ENCODE measurements at places on chromosomes 1 and 21.

DNA sequence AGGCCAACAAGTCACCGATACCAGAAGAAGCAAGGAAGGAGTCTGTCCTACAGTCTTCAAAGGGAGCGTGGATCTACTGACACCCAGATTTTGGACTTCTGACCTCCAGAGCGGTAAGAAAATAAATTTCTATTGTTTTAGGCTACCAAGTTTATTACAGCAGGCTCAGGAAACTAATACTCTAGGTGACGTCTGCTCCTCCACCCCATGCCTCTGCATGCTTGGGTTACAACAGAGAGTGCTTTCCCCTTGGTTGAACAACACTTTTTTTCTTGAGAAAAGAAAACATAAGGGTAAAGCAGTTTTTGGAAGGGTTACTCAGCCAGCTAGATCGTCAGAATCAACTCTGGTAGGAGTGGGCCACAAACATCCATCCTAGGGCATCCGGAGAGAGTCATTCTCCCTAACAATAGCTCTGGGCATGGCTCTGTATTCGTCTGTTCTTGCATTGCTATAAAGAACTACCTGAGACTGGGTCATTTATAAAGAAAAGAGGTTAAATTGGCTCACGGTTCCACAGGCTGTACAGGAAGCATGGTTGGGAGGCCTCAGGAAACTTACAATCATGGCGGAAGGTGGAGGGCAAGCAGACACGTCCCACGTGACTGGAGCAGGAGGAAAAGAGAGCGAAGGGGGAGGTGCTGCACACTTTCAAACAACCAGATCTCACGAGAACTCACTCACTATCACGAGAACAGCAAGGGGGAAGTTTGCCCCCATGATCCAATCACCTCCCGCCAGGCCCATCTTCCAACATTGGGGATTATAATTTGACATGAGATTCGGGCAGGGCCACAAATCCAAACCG is 22.2 kb upstream of the DNAJC11 start:
- no peak for DNase-seq

DNA sequence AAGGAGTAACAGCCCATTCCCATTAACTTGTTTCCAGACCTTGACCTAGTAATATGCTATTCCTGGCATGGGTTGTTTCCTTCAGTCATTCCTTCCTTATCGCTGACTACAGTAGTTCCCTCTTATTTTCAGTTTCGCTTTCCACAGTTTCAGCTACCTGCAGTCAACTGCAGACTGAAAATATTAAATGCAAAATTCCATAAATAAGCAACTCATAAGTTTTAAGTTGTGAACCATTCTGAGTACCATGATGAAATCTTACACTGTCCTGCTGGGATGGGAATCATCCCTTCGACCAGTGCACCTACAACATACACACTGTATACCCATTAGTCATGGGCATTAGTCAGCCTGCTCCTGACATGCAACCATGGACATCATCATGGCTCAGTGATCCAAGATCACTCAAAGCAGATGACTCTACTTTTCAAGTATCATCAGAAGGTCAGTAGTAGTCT is 66.7 kb downstream of the CCDC30 start:
- no peak for DNase-seq

DNA sequence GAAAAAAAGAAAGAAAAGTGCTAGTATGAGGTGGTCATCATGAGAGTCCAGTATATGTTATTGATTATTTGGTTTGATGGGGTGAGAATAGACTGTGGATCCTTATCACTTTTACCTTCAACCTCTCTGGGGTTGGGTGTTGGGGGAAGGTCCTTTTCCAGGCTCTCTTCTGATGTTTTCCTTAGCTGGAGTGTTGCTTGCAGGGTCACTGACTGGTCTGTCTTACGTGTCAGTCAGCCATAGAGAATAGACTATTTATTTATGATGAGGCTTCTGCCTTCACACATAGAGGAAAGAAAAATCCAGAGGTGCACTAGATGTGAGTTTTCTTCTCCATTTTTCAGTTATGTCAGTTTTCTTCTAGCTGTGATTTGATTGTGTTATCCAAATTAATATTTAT is 36.5 kb downstream of the MAP3K21 start:
- no peak for DNase-seq

DNA sequence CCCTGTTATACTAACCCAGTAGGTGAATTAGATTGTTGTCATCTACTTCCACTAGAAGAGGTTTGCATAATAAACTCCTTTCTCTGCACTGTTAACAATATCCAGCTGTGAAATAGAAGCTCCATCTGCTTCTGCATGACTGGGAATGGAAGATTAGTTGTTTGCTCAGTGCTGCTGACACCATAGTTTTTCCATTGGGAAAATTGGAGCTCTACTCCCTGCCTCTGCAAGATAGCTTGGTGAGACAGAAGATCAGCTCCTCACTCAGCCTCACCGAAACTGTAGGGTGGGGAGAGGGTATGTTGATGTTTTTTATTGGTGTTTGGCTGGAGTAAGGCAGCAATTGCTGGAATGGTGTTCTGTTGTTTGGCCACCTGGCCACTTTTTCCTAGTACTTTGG is 331.6 kb upstream of the ADAMTS5 start:
- no peak for DNase-seq

DNA sequence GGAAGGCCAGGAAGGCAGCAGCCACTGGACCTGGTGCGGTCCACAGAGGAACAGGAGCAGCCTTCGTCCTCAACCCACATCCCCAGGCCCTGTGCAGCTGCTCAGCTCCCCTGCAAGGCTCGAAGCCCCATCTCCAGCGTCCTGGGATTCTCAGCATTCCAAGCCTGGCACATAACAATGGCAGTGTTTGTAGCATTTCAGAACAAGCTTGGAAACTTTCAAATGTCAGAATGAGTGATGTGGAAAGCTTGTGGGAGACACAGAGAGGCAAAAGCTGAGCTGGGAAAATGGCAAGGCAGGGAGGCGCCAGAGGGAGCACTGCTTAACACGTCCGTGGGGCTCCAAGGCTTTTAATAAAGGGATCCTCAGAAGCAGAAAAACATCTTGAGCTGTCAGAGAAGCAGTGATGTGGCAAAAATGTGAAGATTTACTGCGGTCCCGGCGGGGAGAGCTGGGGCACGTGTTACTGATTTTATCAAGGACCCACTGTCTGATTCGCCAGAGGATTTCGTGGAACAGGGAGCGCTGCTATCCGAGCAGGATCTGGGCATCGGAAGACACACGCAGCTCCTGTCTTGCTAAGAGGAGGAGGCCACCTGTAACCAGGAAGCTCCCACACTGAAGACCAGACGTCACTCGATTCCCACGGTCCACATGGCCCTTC is 38.1 kb downstream of the TOMM20 start:
- DNase-seq = no peak

DNA sequence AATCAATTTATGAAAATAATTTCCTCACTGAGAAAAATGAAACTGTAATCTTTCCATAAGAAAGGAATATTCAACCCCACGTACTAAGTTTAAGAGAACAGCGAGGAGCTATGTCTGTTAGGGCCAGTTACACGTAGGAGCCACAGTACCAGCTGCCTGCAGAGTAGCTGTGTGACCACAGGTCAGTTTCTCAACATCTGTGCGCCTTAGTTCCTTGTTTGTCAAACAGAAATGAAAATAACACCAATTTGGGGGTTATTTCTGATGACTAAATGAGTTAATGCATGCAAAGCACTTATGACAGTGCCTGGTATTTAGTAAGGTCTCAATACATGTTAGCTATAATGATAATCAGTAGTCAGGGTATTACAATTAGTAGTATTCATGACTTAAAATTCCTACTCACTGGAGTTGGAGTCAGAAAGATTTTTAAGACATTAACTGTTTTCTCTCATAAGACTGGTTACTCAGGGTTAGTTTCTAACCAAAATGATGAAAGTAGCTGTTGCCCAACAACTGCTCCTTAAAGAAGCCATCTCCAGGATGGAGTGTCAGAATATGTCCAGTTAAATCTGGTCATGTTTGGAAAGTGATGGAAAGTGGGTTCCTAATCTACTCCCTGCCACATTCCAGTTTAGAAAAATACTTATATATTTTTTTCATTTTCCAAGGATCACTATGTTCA is 85.8 kb upstream of the ZNF648 start:
- DNase-seq = no peak

DNA sequence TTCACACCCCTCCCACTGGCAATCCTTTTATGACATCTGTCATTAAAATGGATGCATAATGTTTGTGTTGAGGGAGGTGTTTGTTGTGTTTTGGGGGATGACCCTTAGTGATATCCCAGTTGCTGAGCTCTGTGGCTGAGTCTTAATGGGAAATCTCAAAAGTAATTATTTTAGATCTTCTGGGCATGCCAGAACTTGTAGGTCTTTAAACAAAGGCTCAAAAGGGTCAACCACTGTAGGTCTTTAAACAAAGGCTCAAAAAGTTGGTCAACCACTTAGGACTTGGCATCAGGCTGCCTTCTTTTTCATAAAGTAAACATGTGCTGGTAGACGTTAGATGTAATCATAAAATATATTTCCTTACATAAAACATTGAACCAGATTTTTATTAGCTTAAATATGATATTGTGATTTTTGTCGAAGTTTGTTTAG is 78.0 kb downstream of the CDC14A start:
- no peak for DNase-seq

GRCh38 chr1:81233591-81233990 is 567.1 kb upstream of the ADGRL2 start:
- no peak for DNase-seq

DNA sequence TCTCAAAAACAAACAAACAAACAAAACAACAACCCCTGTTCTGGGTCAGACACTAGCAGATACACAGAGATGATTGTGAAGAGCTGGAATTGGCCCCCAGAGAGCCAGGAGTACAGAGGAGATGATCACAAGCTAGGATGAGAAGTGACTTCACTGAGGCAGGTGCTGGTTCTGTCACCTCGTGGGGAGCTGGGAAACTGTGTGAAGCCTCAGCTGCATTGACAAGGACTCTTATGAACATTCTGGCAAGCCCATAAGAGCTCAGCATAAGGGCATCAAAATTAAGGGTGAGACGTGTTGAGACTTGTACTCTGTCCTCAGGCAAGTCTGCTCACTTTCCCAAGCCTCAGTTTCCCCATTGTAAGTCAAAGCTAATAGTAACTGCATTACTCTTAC is 14.7 kb upstream of the PTP4A2 start:
- no peak for DNase-seq

GRCh38 chr1:37655274-37655673 is 20.6 kb upstream of the RSPO1 start:
- DNase-seq = no peak

DNA sequence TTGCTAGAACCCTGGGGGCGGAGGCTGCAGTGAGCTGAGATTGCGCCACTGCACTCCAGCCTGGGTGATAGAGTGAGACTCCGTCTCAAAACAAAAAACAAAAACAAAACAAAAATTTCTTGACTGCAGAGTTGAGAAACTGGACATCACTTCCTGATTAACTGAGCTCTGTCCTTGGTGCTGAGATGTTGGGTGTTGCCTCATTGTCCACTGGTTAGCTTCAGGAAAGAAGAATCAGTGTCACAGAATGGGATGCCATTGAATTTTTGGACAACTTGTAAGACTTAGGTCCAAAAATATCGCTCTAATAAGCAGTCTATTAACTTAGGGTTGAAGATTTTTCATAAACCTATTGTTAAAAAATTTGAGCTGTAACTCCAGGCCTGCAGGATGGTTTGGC is 23.8 kb upstream of the KCNA10 start:
- DNase-seq = no peak

DNA sequence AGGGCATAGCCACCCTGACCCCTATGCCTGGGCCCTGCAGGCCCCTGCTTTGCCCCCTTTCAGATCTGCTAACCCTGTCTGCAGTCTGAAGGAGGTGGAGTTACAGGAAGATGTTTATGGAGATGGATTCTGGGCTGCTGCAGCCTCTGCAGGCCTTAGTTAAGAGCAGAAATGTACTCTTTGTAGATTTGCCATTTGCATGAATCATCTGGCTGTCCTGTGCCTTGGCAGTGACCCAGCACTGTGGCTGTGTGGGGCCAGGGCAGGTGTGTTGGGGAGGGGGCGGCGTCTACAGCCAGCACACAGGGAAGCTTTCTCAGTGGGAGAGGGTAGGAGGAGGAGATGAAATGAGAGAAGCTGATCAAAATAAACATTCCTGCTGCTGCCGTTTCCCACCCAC is 867.3 kb downstream of the PLA2G4A start:
- no peak for DNase-seq

DNA sequence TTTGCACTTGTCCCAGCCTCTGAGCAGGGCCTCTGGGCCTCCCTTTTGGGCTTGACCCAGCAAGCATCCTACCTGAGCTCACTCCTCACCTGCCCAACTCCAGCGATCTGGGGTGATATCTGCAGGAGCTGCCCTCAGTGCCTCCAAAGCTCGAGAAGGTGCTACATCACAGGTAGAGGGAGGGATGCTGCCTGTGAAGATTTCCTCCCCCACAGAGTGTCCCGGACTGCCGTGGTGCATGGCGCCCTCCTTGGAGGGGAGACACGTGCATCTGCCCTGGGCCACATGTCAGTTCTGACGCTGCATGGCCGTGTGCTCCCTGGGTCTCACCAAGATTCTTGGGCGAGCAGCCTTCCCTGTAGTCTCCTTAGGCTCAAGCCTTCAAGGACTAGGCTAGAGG is 27.7 kb downstream of the NENF start:
- DNase-seq = no peak

DNA sequence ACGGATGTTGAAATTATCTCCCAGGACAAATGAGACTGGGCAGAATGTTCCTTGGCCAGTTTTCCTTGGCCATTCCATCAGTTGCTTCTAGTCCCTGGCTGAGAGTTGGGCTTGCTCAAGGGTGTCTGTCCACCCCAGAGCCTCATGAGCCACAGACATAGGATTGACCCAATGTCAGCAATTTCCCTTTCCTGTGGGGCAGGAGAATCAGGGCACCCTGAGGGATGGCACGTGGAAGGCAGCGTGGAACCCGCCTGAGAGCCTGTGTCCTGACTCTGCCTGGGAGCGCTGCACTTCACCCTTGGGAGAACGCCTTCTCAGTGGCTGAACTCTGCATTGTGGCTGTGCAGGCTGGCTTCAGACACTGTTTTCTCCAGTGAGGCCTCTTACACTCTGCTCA is 71.3 kb upstream of the B3GALNT2 start:
- DNase-seq = no peak

DNA sequence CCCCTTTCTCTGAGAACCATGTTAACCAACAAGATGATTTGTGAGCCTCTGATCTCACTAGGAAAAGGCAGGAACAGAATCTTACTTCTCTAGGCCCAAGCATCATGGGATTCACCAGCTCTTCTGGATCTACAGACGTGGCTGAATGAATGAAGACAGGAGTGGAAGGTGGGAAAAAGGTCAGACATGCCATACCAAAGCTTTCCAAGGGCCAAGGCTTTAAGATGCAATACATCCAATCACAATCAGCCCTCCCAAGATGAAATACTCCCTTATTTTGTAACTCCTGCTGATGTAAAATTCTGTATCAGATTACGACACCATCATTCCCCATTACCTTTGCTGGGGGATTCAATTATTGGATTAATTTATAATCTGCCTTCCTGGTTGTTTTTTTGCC is 80.9 kb downstream of the SSBP3 start:
- DNase-seq = no peak
